Type B pancreatic cell (in vitro differentiated cells): ENCODE measurements at places on chromosomes 16 and 17. TPM values are rescaled to one million over a fixed set of nuclear protein-coding genes. Genes with fewer than 3 reads are reported as not detected.

- no peak for DNase-seq
Observed at GRCh38 chr17:57708410-57708809, 36.7 kb downstream of the CCDC182 start.

- no peak for DNase-seq
Observed at GRCh38 chr17:17681744-17682292, 560 bp downstream of the RAI1 start.

DNA sequence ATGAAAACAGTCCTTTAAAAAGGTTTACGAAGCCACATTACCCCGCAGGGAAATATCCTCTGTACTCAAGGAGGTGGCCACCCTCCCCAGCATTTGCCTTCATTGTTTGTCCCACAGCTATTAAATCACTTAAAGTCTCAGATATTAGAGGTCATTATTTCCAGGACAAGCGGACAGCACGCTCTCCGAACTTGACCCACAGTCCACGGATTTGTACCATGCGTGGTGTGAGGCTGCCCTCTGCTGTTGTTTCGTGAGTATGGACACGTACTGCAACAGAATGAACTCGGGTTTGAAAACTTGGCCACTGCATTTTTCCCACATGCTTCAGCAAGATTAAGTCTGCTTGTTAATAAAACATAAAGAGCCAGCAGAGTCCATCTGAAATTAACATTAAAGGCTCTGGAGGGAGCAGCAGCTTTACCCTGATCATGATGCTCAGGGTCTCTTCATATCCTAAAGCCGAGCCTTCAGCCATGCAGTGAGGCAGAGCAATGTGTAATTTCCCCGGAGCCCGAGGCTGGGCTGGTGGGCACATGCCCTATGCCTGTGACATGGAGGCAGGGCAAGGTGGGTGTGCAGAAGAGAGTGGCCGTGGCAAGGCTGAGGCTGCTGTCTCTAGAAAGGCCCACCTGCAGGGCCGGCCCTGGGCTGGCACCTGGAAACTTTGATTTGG, 19.7 kb downstream of the MEAK7 start:
- peak; percentile 70 for DNase-seq

DNA sequence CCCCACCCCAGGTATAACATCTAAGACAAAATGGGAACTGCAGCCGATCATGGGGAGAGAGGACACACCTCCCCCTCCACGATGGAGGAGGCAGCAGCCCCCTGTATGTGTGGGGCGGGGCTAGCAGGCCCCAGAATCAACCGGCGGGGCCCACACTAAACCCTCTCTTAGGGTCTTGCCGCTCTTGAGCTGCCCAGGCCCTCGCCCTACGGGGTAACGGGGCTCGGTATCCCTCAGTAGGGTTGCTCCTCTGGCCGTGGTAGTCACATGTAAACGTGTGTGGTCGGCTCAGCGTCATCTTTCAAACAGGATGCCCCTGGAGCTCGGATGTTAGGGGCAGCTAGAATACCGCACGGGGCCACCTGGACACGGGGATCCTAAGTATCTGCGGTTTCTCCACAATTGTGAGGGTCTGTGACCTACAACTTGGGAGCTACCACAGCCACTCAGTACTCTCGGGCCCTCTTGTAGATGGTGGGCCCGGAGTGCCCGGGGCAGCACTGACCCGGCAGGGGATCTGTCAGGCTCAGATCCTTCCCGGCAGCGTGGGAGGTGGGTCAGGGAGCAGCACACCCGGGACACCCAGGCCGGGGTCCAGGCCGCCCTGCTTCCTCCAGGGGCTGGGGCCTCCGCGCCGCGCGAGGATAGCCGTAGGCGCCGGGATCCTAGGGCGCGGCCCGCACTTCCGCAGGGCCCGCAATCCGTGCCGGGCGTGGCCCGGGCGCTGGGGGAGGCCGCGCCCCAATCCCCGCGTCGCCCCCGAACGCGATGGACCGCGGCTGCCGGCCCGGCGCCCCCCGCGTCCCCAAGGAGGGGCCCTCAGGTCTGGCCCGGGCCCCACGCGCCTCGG, 781 bp downstream of the ARHGDIA start:
- no peak for DNase-seq

DNA sequence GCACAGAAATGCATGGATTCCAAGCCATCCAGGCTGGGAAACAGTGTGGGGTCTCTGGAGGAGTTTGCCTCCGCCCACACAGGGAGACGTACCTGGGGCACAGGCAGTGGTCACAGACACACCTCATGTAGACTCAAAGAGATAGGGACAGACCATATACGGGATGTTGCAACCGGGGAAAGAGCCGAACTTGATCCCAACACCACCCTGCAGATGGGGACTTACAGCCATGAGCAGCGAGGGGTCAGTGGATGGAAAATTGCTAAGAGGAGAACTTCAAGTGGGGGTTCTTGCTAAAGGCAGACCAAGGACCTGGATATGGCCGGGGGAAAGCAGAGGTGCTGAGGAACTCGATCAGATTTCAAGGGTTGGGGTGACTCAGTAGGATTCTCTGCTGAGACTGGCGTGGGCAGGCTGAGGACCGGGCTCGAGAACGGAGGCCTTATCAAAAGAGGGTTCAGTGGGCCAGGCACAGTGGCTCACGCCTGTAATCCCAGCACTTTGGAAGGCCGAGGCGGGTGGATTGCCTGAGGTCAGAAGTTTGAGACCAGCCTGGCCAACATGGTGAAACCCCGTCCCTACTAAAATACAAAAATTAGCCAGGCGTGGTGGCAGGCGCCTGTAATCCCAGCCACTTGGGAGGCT, 12.0 kb upstream of the DNAH17 start:
- no peak for DNase-seq

FOXL1 gene
- 1.5 and 2.2 TPM in 2 replicates for total RNA-seq

GRCh38 chr17:51434434-51435170, 174.3 kb downstream of the UTP18 start:
- DNase-seq: no peak

DNA sequence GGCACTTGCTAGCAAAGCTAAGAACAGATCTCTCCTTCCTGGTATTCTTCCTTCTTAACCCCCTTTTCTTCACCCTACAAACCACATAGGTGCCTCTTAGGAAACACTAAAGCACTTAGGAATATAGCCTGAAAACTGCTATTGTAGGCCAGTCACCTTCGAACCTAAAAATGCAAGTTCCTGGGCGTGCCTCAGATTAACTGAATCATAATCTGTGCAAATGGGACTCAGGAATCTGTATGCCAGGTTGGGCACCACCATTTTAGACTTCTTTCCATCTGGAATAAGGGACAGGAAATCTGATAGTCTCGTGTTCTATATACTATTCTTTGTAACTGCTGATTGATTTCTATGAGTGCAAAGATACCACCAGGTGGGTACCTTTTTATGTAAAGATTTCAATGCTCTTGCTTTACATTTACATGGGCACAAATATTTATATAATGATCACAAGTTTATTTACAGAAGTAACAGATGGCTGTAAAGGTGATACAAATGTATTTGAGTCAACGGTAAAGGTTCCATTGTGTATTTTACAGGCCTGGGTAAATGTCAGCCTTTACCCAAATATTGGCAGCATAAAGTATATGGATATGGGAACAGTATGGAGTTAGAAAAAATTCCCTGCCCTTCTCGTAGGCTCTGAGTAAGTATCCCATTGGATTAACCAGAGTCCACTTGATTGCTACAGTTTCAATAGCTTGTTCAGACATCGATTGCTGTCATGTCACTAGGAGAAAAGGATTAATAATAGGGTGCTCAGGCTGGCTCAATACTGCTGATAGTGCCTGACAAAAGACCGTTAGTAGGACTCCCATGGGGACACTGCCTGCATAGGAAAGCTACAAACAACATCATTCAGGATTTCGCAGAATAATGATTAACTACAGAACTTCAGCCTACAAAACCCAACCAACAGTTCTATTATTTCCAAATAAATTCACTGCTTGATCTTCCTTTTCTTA, 124.7 kb downstream of the SNX11 start:
- DNase-seq: no peak

KRT12 gene
- total RNA-seq: not detected in 2 replicates

DNA sequence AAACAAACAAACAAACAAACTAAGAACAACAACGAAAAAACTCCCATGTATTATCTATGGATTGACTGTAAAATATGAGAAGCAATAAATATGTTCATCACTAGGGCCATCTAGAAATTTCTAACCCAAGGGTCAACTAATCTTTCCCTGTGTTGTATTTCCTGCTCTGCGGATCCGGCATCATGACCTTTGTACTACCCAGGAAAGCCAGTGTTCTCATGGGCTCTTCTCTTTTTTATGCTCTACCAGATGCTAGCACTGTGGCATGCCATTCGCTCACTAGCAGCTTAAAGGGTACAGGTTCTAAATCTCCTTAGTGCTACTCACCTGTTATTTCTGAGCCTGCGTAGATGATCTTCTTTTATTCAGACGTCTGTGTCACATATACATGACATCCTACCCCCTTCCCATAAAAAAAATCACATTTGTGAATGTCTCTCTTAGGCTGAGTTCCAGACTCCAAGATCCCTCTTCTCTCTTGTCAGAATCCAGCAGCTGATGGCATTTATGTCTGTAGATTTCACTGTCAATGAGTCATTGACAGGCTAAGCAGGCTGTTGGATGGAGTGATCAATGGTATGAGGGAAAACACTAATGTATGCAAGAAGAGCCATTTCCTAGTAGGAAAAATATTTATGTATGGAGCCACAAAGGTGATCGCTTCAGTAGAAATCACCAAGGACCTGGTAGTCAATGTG, 100.0 kb downstream of the WWOX start:
- no peak for DNase-seq

- no peak for DNase-seq
Observed at GRCh38 chr16:49575346-49576172, 202.0 kb downstream of the C16orf78 start.

GRCh38 chr17:50088952-50089825, 6.0 kb upstream of the PDK2 start:
- no peak for DNase-seq

DNA sequence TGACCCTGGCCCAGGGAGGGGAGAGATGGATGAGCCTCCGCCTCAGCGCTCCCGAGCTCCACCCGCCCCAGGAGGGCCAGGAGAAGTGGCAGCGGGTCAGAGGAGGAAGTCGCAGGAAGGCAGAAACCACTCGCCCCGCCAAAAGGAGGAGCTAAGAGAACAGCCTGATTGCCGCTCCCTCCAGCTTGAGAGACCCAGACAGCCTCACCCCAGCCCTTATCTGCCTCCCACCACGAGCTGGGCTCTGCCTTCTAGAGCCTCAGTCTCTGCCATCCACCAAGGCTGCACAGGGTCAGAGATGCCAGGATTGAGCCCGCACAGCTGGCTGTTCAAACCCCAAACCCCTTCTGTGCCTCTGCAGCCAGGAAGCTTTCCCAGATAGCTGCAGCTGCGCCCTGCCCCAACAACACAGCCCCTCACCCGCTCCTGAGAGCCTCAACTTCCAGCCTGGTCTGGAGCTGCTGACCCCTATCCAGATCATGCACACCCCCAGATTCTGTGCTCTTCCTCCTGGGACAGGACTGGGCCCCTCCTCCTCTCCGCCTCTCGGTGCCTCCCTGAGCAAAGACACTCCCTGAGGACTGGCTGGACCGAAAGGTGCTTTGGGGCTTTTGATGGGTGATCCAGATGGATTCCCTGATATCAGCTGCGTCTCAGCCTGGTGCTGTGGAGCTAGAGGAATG, 1.0 kb upstream of the ATP2A3 start:
- no peak for DNase-seq

DNA sequence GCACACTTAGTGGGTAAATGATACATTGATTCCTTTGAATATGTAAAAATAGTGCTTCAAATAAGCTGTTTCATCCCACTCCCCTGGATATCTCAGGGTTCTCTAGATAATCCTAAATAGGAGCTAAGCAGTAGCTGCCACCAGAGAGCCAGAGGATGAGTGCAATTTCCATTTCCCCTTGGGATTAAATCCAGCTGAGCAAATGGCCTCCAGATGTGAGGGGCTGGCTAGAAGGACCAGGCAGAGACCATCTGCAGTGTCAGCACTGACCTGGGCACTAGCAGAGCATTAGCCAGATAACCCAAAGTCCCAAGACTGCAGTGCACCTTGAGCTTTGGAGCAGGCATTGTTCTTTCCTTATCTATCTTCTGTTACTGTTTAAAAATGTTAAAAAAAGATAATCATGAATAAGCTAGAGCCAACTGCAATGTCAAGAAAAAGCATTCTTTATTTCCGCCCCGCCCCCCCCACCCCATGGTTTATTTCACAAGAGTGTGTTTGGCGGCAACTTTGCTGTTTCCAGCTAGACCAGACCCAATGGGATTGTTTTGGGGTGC, 19.5 kb downstream of the GPR179 start:
- no peak for DNase-seq

DNA sequence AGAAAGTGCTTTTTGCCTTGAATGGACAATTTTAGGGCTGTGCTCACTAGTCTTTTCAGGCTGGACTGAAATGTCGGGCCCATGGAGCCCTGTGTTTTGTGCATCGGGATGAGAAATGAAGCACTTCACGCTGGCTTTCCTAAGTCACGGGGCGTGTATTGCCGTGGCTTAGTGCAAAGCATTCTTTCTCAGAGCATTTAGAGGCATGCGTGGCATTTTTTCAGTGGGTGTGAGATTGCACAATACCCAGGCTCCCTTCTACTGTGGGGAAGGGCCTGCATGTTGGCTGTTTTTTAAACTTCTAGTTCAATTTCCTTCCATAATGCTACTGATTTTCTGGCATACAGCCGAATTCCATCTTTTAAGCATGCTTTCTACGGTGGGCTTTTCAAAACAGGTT, 12.6 kb upstream of the POLR3E start:
- DNase-seq: no peak

GRCh38 chr17:63998721-63999679, 849 bp downstream of the PRR29 start:
- no peak for DNase-seq

- no peak for DNase-seq
Observed at GRCh38 chr17:10161386-10161785, 37.0 kb downstream of the GAS7 start.

GRCh38 chr17:65550075-65550662, 11.3 kb downstream of the AXIN2 start:
- no peak for DNase-seq

MGAT5B gene
- total RNA-seq: 3.0 and 15.9 TPM in 2 replicates

- DNase-seq: no peak
Observed at GRCh38 chr17:16516594-16517051, 24.6 kb upstream of the LRRC75A start.

DNA sequence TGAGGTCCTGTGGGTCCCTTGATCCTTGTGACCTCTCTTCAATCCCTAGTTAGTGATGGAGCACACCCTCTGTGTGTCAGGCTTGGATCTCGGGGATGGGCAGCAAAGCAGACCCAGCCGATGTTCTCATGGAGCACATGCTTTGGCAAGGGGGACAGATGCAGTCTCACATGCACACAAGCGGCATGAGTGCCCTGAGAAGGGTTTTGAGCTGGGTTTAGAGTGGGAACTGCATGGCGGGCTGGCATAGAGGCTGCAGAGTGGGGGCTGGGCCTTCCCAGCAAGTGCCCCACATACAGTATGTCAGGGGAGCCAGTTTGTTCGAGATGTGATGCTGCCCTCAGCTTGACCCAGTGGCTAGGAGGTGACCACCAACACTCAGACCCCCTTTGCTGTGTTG, 41.6 kb downstream of the B9D1 start:
- no peak for DNase-seq

DNA sequence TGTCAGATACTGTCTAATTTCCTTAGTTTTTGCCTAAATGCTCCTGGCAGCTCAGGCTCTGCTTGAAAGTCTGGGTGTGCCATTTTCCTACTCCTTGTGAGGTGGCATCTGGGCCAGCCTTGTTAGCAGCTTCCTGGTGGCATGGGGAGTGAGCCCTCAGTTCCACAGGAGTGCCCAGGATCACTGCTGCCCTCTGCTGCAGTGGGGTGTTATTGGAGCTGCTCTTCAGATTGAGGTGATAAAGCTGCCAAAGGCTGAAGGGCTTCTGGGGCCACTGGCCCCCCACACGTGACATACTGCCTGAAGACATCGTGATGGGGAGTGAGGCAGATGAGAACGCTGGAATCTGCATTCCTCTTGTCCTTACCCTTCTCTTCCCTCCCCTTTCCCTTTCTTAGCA, 27.4 kb downstream of the CEP95 start:
- DNase-seq: no peak
